Ascending aorta (tissue), 2 donors: ENCODE measurements at places on chromosomes 2 and 18. TPM values are rescaled to one million over a fixed set of nuclear protein-coding genes. Genes with fewer than 3 reads are reported as not detected.

HRH4 gene
- total RNA-seq = not detected

CNTNAP5 gene
- not detected for total RNA-seq

NMUR1 gene
- 1.8 TPM for total RNA-seq

ACADL gene
- total RNA-seq = 18.5 TPM

CCDC150 gene
- total RNA-seq = 7.1 TPM

CTDP1 gene
- 31.7 TPM for total RNA-seq

ABCG8 gene
- total RNA-seq = not detected

DNA sequence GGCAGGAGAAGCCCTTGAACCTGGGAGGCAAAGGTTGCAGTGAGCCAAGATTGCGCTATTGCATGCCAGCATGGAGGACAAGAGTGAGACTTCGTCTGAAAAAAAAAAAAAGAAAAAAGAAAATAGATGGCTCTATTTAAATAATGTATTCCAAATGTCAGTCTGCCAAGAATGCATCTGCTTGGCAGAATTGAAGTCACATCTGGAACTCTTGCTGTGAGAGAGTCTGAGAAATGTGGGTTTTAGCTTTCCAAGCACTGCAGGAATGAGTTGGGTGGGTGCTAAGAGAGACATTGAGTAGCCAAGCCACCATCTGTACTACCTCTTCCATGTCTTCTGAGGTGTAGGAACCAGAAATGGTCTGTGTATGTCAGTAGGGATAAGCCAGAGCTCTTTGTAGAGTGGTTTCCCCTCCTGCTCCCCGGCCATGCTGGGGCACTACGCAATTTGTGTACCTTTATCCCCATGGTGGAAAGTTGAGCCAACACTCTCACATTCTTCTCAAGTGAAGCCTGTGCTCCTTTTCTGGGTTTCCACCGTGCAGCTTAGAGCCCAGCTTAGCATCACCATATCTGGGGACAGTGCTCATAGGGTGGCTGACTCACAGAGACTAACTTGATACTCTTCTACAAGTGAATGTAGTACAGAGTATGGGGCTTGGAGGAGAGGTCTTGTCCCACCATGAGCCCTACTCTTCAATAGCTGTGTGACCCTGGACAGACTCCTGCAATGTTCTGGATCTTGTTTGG, 25.3 kb downstream of the IL1F10 start:
- no peak for DNase-seq

- DNase-seq = no peak
Measured at GRCh38 chr2:196160946-196161345, 10.4 kb downstream of the STK17B start.

- DNase-seq = no peak
Measured at GRCh38 chr2:218405746-218406208, 6.1 kb downstream of the CTDSP1 start.

GRCh38 chr2:46778511-46778910, 137.1 kb downstream of the MCFD2 start:
- no peak for DNase-seq

DNA sequence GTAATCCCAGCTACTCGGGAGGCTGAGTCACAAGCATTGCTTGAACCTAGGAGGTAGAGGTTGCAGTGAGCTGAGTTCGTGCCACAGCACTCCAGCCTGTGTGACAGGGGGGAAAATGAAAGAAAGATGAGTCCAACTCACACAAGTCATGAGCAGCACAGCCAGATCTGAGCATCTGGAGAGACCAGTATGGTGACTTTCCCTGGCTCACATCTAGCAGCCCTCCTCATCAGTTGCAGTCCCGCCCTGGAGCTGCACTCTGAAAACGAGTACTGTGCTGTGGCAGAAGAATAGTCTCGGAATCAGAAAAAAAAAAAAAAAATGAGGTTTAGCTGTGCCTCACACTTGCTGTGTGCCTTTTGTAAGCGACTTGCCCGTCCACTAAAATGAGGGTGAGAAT, 74.4 kb upstream of the TRIB2 start:
- no peak for DNase-seq

- no peak for DNase-seq
Measured at GRCh38 chr18:24678626-24679025, 218.2 kb downstream of the HRH4 start.

DNA sequence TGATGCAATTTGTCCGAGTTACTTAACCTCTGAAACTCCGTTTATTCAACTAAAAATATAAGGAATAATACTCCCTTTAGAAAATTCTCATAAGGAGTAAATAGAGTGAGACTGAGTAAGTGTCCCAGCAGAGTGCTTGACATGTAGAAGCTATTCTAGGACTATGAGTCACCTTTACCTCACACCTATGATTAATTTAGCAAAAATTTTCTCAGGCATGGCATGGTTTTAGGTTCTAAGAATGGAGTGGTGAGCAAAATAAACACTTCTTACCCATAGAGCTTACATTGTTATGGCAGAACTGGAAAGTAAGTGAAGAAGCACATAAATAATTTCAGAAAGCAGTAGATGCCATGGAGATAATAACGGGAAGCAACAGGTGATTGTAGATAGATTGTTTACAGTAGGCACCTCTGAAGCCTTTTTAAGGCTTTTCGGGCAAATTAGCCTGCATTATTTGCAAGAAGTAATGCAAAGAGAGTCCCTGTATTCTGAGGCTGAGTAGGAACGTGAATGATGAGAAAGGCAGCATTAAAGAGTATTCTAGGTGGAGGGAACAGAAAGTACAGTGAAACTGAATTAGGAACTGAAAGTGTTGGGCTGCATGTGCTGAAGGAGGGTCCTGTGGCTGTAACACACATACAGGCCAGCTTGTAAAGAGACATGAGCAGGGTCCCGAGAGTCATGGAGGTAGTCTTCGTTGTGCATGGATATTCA, 209.2 kb downstream of the ZNF407 start:
- no peak for DNase-seq

DNA sequence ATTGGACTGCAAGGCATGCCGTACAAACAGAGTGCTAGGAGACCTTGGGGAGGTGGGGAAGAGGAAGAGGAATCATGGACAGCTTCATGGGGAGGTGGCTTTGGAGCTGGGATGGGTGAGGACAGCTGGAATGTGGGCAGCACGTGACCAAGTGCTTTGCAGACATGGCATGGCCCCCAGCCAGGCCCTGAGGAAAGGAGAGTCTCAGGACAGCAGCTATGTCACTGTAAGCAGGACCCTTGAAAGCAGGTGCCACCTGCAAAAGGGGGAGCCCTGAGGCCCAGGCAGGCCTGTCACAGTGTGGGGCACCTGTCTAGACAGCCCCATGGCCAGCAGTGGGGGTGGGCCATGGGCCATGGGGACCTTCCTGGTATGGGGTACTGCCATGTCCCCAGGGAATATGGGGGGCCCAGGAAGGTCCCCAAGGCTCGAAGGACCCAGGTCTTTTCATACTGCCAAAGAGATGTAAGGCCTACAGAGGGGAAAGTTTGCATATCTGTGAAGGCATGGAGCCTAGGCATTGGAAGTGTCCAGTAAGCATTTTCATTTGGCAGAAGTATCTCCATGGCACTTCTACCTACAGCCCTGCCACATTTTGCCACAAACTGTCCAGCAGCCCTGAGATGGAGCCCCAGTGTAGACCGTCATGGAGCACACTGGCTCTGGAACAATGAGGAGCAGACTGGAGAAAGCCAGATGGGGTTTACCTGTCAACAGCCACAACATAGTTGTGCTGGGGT, 9.9 kb downstream of the PAX8 start:
- no peak for DNase-seq

DNA sequence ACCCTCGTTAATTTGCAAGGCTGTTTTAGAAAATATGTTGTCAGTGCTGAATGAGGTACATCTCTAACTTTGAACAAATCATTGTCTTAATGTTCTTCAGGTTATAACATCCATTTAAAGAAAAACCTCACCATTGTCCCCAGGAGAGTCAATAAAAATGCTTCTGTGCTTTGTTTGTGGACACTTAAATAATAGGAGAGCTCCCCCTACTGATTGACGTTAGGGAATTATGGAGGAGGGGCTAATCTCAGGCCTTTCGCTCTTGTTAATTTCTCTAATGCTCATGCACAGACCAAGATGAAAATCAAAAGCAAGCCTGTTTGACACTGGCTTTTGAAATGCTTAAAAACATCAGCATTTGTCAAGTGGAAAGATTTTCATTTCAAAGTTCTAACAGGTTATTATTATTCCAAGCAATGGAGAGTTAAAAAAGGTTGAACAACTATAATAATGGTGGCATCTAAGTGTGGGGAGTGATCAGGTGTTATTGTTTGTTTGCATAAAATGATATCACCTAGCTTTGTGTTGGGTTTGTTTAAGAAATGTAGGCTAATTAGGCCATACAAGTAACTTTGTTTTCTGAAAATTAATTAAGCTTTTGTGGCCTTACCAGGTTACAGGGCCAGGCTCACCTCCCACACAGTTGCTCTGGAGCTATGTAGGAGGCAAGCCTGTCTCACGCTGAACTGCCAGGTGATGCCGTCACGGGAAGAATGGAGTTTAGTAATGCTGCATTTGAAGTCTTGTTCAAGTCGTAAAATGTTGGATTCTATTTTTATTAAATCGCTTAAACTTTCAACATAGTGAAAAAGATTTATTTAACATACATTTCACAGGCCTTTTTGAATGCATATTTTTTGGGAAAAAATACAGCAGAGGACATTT, 51.7 kb upstream of the SMIM21 start:
- no peak for DNase-seq

GRCh38 chr2:219452361-219453317, 18.0 kb downstream of the SPEG start:
- peak; percentile 81 for DNase-seq

- DNase-seq = no peak
Measured at GRCh38 chr18:57771626-57772025, 31.5 kb downstream of the ATP8B1 start.

GRCh38 chr2:233856184-233856583, 1.8 kb upstream of the HJURP start:
- DNase-seq = no peak

GRCh38 chr2:101329026-101329425, 20.5 kb upstream of the RNF149 start:
- DNase-seq = no peak

- no peak for DNase-seq
Measured at GRCh38 chr2:7403092-7403775, 486.0 kb downstream of the RNF144A start.

DNA sequence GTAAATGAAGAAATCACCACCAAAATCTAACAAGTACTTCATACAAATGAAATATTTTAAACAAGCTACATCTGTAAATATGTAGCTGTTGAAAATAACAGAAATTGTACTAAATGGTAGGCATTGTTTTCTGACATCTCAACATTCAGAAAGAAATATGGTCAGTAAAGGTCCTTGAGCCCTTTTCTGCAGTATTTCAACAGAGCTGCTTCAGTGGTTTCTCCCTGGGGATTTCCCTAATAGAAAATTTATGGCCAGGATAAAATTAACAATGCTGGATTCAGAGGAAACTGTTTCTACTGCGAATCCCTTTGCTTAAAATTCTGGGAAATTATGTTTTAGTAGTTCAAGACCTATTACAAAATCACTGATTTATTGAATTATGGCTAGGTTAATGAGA, 256.6 kb downstream of the PIEZO2 start:
- DNase-seq = no peak
